ENCODE measurements at places on chromosomes 16 and 17. TPM values are rescaled to one million over a fixed set of nuclear protein-coding genes. Genes with fewer than 3 reads are reported as not detected.

DNA sequence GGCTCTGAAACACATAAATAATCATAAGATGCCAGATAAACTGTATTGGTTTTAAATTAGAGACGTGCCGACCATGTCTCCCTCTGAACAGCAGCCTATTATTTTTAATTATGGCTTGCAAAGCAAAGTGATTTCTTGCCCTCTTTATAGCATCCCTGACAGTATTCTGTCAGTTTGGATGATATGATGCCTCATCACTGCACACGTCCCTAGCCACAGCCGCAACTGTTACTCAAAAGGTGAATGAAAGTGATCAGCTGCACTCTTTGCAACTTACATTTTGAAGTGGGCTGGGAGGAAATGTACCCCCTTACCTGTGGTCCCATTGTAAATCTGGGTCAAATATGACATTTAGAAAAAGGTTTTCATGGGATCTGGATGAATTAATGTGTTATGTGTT, 389.9 kb downstream of the MAF start:
- DNase-seq, result no peak

GRCh38 chr17:29778956-29779811, 150.8 kb downstream of the SSH2 start:
- peak; percentile 86 for DNase-seq

DNA sequence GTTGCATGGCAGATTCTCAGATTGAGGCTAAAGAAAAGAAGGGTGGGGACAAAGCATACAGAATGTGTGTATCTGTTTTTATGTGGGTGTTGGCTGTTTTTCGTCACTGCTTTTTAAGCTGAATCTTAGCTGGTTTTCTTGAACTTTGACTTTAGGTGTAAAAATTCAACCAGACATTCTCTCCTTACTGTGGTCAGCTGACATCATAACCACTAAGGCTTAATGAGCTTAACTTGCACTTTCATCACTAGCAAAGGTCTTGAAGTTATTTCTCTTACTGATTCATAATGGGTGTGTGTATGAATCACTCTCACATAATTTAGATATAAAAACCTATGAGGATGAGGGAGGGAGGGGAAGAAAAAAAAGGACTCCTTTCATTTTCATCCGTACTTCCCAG, 4.0 kb upstream of the CDC6 start:
- DNase-seq, result no peak

DNA sequence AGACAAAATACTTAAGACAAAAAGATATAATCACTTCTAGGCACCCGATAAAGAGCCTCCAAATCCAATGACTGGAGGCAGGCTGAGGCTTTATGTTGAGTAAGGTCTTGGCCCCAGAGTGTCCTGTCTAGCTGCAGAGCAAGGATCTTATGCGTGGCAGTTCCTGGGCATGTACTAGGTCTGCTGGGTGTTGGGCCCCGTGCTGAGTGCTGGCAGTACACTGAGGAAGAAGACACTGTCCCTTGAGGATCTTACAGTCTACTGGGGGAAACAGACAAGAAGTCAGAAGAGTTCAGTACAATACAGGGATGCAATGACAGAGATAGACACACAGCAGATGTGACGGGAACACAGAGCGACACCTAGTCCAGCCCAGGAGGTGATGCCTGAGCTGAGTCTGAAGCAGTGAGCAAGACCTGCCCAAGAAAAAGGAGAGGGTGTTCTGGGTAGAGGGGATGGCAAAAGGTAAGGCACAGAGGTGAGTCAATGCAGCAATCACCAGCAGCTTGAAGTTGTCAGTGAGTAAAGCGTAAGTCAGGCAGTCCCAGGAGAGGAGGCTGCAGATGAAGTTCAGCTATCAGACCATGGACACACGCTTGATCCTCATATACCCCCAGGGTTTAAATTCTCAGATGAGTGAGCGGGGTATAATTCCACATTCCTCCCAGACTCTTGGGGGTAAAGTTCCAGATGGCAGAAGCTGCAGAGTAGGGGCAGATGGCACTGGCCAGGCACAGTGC, 18.1 kb downstream of the MAP3K14 start:
- DNase-seq, result no peak

- no peak for DNase-seq
Observed at GRCh38 chr16:35306915-35307314, 1847.5 kb downstream of the TP53TG3F start.

GRCh38 chr16:88477631-88478519, 24.8 kb downstream of the ZFPM1 start:
- no peak for DNase-seq

DNA sequence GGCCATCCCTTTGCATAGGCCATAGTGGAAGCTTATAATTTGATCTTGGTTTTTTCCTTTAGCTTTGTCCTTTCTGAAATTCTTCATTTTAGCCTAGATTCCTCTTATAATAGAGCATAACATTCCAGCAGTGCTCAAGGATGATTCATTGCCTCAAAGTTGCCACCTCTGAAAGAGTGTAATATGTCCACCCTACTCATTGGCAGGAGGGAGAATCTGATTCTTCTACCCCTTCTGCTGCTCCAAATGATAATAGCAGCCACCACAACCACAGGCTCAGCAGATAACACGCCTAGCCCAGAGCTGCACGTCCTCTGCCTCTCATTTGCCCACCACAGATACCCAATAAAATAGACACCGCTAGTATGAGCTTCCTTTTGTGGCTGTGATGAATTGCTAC, 337.4 kb upstream of the HSBP1 start:
- DNase-seq, result no peak

DNA sequence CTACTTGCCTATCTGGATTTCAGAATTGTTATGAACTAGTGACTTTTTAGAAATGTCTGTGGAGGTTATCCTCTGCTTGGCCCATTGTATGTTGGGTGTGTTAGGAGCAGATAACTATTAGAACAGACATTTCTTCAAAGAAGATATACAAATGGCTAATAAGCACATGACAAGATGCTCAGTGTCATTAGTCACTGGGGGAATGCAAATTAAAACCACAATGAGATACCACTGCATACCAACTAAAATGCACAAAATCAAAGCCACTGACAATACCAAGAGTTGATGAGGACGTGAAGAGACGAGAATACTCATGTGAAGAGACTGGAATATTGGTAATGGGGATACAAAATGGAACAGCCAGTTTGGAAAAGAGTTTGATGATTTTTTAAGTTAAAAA, 39.2 kb downstream of the CEP112 start:
- DNase-seq, result no peak

GRCh38 chr17:7021993-7022778, 664 bp upstream of the BCL6B start:
- peak; percentile 76 for DNase-seq

DNA sequence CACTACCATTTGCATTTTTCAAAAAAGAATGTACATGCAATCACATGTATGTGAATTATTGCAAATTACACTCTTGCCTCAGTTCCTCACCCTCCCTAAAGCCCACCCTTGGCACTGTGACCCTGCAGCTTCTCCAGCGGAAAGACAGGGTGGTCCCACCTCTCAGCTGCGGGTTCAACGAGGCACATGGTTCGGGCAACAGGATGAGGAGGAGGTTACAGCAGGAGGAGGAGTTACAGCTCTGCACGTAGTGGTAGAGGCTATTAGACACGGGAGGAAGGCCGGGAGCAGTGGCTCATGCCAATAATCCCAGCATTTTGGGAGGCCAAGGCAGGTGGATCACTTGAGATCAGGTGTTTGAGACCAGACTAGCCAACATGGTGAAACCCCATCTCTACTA, 5.2 kb downstream of the C16orf95 start:
- DNase-seq, result no peak

- no peak for DNase-seq
Observed at GRCh38 chr17:42243493-42243982, 32.7 kb downstream of the STAT5B start.

DNA sequence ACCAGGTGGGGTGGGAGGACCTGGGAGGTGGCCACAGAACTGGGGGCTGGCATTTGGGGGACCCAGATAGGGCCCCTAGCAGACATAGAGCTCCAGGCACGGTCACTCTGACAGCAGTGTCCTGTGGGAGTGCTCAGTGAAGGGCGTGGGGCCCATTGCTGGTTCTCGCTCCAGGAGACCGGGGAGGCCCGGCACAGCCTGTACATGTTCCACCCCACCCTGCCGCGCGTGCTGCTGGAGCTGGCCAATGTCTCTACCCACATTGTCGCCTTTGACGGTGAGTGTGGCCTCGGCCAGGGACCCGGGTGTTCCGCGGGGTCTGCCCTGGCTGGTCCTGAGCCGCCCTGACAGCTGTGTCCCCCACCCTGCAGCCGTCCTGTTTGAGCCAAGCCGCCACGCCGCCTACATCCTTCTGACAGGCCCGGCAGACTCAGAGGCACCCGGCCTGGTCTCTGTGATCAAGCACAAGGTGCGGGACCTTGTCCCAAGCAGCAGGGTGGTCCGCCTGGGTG, 11.2 kb downstream of the RGS11 start:
- DNase-seq, result peak; percentile 34

DNA sequence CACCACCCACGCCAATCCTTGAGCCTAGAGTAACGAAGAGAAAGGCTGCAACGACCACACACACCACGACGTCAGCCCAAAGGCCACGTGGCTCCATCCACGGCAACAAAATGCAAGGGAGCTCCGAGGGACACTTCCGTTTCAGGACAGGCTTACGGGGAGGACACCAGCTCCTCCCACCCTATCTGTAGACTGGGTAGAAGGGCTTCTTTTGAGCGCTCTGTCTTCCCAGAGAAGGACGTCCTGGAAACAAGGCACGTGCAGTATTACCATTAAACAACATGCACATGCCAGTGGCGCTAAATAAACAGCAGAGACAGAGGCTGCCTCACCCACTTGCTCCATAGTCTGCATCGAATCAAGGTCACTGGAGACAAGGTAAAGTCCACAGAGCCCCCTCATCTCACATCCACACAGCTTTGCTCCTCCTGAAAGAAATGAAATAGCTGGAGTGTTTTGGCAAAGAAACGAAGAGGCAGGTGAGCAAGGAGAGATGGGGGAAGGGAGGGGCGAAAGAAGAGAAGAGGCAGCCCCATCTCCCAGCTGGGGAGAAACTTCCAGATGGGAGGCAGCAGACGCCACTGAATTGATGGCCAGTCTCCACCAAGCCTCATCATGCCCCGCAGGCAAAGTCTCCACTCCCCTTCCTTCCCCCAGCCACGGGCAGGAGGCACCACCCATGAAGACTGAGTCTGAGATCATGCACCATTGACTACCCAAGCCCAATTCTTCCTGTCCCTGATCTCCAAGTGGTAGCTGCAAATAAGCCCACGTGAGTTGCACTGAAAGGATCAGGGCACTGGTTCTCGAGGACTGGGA, 24.0 kb downstream of the ZFHX3 start:
- DNase-seq, result no peak

DNA sequence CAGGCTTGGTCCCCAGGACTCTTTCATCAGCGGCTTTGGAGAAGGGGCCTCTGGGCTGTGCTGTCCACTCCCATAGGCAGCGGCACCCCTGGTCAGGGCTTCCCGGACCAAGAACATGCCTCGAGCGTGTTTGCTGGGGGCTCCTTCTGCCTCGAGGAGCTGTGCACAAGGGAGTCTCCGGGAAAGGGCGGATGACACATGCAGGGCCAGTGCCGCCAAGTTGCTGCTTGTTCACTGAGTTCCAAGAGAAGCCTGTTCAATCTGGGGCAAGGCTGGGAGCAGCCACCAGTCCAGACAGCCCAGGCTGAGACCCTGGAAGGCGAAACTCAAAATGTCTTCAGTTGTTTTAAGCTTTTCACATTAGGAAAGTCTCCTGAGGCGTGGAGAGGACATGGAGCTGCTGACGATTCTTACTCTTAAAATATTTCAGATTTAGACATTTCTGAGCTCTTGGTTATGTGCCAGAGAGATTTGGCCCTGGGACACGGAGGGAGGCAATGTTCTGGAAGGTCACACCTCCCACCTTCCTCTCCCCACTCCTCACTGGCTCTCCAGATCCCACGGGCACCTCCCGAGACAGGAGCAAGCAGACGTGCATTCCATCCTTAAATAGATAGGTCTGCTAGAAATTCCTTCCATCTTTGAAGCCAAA, 84.5 kb upstream of the ZNF469 start:
- peak; percentile 73 for DNase-seq

GRCh38 chr17:42126836-42127235, 4.2 kb downstream of the HSPB9 start:
- no peak for DNase-seq

GRCh38 chr16:81821436-81822128, 42.5 kb downstream of the PLCG2 start:
- no peak for DNase-seq

GRCh38 chr16:27718201-27719105, 168.5 kb downstream of the KATNIP start:
- peak; percentile 92 for DNase-seq

DNA sequence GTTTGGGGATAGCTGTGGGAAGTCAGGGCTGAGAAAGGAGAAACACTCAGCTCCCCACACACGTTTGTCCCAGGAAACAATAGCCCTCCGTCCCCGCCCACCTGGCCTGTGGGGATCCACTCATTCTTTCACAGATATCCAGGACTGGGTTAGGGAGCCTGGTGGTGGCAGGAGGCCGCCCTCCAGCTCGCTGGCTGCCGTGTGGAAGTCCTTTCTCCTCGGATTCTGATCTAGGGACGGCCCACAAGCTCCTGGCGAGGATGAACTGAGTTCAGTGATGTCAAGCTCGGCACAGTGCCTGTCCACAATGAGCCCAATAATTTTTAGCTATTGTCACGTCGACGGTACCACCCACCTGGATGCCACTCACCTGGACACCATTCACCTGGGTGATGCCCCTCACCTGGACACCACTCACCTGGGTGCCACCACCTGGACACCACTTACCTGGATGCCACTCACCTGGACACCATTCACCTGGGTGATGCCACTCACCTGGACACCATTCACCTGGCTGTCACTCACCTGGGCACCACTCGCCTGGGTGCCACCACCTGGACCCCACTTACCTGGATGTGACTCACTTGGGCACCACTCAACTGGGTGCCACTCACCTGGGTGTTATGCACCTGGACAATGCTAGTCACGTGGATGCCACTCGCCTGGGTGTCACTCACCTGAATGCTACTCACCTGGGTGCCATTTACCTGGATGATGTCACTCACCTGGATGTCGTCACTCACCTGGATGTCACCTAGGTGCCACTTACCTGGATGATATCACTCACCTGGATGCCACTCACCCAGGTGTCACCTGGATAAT, 172.5 kb upstream of the FOXF1 start:
- no peak for DNase-seq

GRCh38 chr16:85153656-85154091, 41.4 kb upstream of the CIBAR2 start:
- no peak for DNase-seq

Gene KRT39
- not detected for polyA plus RNA-seq

Gene ZNF287
- 3.7 TPM for polyA plus RNA-seq

Gene PLA2G10
- 1.0 TPM for polyA plus RNA-seq

Gene RNF222
- not detected for polyA plus RNA-seq

Gene ARL17B
- 4.0 TPM for polyA plus RNA-seq

Gene TP53TG3
- polyA plus RNA-seq, result 13.5 TPM

Gene SLC35G6
- 3.9 TPM for polyA plus RNA-seq

Gene PMFBP1
- 24.3 TPM for polyA plus RNA-seq

Gene STH
- not detected for polyA plus RNA-seq
